SIG-M5 (cell line): ENCODE measurements at places on chromosomes 1 and 21.

DNA sequence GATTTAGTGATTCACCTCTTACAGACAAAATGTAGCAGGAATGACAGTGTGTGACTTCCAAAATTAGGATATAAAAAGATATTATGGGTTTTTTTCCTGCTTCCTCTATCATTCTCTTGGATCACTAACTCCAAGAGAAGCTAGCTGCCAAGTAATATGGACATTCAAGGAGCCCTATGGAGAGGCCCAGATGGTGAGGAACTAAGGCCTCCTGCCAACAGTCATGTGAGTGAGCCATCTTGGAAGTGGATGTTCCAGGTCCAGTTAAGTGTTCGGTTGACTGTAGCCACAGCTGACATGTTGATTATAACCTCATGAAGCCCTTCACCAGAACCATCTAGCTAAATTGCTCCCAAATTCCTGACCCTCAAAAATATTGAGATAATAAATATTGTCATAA, 38.8 kb downstream of the CD160 start:
- no peak for DNase-seq

DNA sequence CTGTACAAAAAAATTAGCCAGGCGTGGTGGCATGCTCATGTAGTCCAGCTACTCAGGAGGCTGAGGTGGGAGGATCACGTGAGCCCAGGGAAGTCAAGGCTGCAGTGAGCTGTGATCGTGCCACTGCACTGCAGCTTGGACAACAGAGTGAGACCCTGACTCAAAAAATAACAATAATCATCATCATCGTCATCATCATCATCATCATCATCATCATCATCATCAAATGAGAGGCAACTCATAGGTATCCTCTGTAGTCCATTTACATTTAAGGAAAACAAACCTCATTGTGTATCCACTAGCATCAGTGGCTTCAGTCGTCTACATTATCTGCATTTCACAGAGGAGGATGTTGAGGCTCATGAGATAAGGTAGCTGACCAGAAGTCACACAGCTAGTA, 68.8 kb upstream of the SELENON start:
- DNase-seq: no peak

- no peak for DNase-seq
Observed at GRCh38 chr1:38840281-38840680, 19.3 kb downstream of the RRAGC start.

- DNase-seq: no peak
Observed at GRCh38 chr1:30416221-30416820, 307.1 kb downstream of the MATN1 start.

DNA sequence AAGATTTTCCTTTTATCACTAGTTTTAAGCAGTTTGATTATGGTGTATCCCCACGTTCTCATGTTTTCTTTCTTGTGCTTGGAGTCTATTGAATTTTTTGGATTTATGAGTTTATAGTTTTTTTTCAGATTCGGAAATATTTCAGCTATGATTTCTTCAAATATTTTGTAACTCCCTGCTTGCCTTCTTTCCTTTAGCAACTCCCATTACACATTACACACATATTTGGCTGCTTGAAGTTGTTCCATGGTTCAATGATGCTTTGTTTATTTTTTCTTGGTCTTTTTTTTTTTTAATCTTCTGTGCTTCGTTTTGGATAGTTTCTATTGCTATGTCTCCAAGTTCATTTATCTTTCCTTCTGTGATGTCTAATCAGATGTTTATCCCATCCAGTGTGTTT, 48.5 kb upstream of the WARS2 start:
- no peak for DNase-seq
